Epithelial cell of prostate (primary cell): ENCODE measurements at places on chromosomes 4 and X.

- DNase-seq: no peak
These were observed 20.4 kb downstream of the BMP2K start for GRCh38 chr4:78796526-78796925.

DNA sequence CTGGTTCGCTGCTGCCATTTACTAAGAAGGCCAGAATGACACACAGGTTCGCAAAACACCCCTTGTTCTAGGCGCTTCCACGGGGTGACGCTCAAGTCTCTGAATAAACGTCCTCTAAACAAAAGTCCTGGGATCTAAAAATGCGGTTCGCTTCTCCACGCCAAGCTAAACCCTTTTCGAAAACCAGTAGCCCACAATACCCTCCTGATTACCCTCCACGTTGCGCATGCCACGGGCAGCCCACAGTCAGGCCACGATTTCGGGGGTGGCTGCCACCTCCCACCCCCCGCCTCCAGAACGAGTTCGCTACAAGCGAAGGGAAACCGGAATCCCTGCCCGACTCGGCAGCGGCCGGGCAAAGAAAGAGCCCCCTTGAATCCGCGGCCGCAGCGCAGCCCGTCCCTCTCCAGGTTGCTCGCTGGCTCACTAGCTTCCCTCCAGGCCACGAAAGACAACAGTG, 423 bp downstream of the RPL39 start:
- no peak for DNase-seq

DNA sequence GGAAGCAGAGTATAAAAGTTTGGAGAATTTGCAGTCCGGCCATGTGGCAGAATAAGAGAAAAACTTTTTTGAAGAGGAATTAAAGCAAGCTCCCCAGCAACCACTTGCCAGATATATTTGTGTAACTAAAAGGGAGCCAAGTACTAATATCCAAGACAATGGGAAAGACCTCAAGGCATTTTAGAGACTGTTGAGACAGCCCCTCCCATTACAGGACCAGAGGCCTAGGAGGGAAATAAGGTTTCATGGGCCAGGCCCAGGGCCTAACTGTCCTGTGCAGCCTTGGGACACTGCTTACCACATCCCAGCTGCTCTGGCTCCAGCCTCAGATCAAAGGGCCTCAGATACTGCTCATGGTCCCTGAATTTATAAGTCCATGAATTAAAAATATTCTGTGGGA, 659.4 kb downstream of the PCDH19 start:
- DNase-seq: no peak

- DNase-seq: peak; percentile 73
These were observed 158.8 kb upstream of the AADAT start for GRCh38 chr4:170248576-170248975.

- DNase-seq: no peak
These were observed 29.4 kb downstream of the DCHS2 start for GRCh38 chr4:154462081-154462810.

DNA sequence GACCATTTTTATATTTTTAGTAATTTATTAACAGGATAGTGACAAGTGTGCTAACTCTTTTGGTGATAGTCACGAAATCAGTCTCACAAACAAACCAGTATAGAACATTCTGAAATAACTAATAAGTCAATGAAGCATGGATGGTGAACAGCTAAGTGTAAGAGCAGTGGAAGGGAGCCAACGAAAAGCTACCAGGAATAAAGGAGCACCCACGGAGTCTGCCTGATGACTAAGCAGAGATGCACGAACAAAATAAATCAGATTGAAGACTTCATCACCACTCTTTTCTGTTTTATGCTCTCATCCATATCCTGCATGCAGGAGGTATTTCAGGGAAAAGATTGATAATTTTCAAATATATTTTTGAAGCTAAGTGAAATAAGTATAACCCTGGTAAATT, 891.1 kb upstream of the HS3ST1 start:
- no peak for DNase-seq

- DNase-seq: no peak
These were observed 48.8 kb upstream of the AFAP1 start for GRCh38 chr4:7988437-7988836.

DNA sequence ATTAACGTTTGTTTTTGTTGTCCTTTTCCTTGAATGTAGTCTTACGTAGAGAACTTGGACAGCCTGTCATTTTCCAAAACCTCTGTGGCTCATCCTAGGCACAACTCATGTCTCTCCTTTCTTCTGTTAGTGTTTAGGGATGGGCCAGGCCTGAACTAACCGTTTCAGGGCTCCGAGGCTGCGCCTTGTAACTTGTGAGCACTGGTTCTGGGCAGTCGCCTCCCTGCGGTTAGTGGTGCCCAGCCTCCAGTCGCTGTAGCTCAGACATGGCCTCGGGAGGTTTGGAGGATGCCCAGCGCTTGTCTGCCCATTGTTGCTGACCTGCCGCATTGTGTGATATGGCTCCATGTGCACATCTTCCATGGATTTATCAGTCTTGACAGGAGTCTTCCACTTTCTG, 32.8 kb downstream of the TMEM131L start:
- DNase-seq: no peak

GRCh38 chrX:31124536-31124935, 52.7 kb upstream of the FTHL17 start:
- DNase-seq: no peak

GRCh38 chrX:42129022-42129940, 205.9 kb upstream of the CASK start:
- DNase-seq: no peak

DNA sequence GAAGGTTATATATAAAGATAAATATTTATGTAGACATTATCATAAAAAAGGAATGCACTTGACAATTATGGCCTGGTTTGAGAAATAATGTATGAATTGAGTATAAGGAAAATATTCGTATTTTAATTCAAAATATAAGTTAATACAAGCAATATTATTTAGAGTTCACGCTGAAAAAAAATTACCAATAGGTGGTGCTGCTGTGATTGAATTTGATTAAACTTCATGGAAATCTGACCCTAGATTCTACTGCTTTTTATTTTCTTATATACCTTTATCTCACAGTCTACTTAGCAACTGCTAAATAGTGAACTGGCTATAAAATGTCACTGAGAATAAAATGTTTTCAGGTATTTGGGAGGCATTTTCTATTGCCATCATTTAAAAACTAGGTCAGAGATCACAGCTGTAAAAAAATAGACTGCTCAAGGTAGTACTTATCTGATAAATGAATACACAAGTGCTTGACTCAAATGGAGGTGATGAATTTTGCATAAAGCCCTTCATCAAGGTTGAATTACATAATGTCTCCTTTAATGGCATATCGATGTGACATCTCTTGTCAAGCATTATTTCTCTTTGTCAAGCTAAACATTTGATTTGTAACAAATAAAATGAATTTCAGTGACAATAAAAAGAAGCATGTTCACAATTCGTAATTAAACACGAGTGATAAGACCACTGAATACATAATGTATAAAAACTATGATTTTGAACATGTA, 1638.8 kb upstream of the PCDH7 start:
- no peak for DNase-seq

DNA sequence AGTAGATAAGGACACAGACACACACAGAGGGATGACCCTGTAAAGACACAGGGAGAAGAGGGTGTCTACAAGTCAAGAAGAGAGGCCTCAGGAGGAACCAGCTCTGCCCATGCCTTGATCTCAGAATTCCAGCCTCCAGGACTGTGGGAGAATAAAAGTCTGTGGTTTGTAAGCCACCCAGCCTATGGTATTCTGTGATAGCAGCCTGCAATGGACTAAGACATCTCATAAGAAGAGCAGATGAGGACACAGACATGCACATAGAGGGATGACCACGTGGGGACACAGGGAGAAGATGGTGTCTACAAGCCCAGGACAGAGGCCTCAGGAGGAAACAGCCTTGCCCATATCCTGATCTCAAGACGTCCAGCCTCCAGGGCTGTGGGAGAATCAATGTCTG, 9.4 kb downstream of the XG start:
- DNase-seq: no peak

GRCh38 chr4:86565651-86566050, 28.5 kb upstream of the PTPN13 start:
- no peak for DNase-seq

GRCh38 chrX:43313035-43313434, 343.1 kb upstream of the MAOA start:
- DNase-seq: no peak

DNA sequence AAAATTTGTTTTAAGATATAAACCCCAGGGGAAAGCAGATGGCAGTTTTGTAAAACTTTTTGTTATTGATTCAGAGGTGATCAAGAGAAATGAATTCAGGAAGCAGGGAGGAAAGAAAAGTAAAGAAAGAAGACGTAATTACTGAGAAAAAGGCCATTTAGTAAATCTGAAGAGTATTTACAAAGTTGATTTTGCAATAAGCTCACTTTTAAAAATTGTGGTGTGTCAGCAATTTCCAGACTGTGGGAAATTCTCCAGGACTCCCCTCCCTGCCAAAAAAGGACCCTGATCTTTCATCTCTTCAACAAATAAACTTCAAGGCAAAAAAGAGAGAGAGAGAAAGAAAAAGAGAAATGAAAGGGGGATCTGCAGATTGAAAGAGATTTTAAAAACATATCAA, 36.6 kb downstream of the PCYT1B start:
- DNase-seq: no peak

DNA sequence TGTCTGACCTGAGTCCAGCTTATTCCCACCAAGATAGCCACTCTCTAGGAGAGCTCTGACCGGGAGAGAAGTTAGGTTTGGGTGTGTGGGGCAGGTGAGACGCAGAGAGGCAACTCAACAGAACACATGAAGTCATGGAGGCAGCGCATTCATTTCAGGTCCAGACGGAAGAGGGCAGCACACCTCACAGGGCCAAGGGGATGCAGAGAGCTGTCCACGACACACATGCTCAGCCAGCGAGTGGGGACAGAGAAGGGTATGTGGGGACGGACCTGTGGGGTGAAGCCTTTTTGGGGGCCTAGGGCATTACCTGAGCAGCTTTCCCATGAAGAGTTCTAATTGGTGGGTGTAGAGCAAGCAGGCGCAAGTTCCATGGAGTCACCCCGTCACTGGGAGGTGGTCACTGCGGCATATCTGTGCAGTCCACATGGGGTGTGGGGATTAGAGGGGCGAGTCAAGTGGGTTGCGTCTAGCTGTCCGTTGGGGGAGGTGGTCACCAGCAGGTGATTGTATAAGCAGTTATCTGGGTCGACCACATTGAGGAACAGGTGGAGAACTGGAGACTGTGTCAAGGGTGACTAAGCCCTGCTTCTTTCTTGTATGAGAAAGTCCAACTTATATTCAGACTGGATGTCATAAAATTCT, 24.3 kb upstream of the UXT start:
- DNase-seq: no peak

GRCh38 chr4:13534344-13535063, 9.8 kb downstream of the NKX3-2 start:
- no peak for DNase-seq

DNA sequence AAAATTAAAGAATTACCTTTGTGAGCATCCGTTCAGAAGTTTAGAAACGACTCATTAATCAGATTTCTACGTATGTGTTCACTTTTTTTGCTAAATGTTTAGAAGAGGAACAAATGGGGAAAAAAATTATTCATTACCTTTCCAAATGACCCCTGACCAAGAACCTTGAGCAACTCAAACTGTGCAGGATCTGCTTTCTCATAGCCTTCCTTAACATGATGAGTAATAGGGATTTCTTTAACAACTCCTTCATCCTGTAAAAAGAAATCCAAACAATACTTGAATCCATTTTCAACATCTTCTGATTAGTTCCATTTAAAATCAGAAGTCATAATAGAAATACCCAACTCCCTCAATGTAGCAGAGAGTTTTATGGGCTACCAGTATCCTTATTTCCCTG, 32.1 kb downstream of the RPS6KA6 start:
- DNase-seq: no peak

GRCh38 chrX:76453737-76454406, 26.4 kb downstream of the MAGEE1 start:
- DNase-seq: no peak

DNA sequence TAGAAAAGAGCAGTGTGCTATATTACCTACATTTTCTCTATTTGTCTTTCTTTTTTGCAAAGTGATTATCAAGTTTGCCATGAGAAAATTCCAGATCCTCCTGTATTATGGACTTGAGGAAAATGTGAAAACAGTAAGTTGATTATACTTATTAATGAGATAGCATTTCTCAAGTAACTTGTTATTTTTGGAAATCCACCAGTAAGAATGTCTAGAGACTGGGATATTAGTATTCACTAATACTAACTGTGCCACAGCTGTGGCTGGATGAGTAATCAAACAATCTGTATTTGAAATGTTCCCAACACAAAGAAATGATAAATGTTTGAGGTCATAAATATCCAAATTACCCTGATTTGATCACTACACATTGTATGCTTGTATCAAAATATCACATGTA, 147.0 kb upstream of the CTSO start:
- DNase-seq: no peak

- no peak for DNase-seq
These were observed 507.7 kb downstream of the ZIC3 start for GRCh38 chrX:138073626-138074025.

DNA sequence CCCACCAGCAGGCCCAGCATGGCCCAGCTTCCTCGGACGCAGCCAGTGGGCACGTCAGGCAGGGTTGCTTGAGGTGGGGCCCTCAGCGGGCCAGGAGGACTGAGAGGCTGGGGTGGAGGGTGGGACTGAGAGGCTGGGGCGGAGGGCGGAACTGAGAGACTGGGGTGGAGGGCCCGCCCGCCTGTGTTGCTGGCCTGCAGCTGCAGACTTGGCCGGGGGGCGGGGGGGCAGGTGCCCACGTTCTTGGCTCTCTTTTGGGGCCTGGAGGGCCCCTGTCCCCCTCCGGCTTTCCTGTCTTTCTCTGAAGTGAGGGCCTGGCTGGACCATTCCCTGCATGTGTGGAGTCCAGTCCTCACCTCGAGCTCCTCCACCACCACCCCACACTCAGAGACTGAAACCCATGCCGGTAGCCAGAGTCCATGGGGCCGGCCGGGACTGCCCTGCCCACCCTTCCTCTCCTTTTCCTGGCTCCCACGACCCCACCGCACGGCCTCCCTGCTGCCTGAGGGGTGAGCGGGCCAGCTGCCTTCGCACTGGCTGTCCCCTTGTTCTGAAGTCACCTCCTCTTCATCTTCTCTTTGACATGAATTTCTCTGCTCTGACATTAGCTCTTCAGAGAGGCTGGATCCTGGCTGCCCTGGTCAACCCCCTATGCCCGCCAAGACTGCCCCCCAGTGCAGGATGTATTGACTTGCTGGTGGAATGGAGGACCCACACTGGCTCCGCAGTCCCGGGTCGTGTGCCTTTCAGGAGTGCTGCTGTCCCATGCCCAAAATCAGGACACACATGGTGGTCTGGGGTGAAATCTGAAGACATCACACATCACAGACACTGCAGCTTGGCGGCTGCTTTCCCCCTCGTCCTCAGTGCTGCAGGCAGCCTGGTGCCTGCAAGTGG, 10.1 kb upstream of the NKX1-1 start:
- no peak for DNase-seq

DNA sequence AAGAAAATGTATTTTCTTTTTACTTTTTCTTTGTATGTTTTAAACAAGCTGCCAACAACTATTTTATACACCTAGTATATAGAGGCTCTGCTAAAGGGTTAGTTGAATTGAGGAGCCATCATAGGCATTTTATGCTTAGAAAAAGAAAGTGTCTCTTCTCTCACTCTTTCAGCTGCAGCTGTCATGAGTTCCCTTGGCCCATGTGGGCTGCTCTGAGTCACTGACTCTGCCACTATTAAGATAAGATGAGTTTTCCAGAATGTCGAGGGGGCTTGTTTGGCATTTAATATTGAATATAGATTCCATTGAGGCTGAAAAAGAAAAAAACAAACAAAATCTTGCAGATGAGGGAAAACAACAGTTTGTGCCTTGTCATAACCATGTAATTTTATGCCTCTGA, 126.0 kb upstream of the PAQR3 start:
- no peak for DNase-seq
